ENCODE measurements at places on chromosomes 5 and 9.

DNA sequence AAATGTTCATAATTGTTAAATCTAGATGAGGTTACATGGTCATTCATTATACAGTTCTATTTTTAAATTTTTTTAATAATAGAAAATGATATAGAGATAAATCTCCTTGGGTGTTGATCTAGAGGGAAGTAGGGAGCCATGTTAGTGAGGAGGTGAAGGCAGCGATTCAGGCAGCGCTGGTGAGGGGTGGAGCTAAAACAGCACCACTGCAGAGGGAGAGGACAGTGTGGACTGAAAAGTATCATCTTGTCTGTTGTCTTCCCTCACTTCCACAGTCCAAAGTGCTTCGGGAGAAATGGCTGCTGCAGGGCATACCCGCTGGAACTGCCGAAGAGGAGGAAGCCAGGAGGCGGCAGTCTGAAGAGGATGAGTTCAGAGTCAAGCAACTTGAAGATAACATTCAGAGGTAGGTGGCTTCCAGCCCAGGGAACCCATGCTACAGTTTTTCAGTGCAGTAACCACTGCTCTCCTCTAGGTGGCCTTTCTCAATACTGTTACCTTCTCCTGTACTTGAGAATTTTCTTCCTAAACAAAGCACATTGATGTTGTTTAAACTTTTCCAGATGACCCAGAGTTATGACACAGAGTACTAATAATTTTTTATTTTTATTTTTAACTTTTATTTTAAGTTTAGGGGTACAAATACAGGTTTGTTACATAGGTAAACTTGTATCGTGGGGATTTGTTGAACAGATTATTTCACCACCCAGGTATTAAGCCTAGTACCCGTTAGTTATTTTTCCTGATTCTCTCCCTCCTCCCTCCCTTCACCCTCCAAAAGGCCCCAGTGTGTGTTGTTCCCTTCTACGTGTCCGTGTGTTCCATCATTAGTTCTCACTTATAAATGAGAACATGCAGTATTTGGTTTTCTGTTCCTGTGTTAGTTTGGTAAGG, 100.5 kb downstream of the PALM2AKAP2 start:
- DNase-seq = no peak

- no peak for DNase-seq
Observed at GRCh38 chr9:133770076-133770777, 32.1 kb upstream of the SARDH start.

DNA sequence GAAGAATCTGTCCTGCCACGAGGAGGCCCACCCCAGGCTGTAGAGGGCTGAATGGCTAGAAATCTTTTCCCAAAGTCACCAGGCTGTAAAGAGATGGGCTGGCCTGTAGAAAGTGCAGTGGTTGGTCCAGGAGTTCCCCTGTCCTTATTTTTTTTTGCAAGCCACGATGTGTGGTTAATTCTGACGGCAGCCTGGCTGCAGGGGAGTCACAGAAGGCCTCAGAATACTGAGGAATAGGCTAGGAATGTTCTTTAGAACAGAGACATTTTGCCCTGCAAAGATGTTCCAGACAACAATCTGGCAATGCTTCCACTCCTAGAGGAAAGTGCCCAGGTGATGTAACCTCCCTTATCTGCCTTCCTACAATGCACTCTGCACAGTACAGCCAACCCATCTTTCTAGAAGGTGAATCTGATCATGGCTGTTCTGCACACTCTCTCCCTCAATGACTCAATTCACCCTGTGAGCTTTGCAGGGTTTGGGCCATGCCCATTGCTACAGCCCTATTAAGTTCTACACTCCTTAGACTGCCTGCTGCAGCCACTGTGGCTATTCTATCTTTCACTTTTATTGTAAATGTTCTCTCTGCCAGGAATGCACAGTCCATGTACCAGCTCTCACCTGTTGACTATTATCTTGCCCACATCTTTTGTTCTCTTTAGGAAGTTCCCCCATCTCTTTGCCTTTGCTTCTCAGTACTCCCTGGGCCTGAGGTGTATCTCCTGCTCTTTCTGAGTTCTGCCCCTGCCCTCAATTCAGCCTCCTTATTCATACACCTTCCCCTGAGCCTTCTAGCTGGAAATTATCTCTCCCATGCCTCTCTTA, 377.8 kb upstream of the CLINT1 start:
- no peak for DNase-seq

- no peak for DNase-seq
Observed at GRCh38 chr5:174837919-174838902, 113.8 kb downstream of the MSX2 start.

GRCh38 chr9:130215341-130216119, 43.3 kb downstream of the NCS1 start:
- DNase-seq = no peak

- no peak for DNase-seq
Observed at GRCh38 chr5:130692770-130693169, 472.3 kb downstream of the HINT1 start.

DNA sequence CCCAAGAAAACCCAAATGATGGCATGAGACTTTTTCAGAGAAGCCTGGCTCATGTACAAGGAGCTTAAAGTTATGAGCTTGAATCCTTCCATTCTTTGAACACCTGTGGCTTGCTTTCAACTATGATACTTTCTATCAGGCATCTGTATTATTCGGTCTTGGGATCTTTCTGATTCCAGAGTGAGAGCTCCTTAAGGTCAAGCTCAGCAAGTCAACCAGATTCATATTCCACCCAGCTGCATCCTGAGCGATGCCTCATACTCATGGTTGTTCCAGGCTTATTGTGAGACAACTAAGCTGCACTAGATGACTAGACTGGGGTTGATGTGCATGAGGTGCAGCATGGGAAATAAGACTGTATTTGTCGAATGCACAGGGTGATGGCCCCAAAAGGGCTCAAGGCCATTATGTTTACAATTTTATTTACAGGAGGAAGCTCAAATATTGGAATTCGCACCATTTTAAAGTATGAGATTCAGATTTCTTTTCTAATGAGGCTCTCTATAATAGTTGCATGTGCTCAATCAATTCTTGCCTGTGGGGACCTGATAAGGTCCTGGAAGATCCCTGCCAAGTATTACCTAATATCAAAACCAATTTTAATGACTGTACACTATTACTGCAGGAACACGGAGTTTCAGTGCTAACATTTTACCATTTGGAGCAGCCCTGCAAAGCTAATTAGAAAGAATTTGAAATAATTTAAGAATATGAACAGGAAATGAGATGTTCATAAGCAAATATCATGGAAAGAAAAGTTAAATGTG, 453.8 kb downstream of the SEMA5A start:
- DNase-seq = no peak

DNA sequence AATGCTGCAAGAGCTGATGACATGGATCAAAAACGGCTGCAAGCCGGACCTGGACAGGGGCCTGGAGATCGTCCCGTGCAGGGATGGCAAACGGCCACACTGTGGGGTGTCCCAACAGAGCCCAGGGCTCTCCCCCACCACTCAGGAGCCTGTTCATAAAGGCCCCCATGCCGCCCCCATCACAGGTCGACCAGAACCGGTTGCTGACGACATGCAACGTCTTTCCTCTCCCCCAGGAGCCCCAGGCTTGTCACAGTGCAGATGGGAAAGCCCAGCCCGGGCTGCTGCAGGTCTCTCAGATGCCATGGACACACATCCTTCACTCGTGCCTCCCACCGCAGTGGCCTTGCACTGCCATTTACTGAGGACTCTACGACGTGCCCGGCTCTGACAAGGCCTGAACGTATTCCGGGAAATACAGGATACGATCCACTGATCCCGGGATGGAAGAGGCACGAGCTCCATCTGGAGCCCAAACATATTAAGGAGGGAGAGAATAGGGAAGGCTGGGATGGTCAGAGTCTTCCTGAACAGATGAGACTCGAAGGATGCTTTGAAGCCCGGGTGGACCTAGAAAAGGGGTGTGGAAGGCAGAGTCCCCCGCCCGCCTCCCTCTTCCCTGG, 76.5 kb upstream of the SARDH start:
- DNase-seq = no peak

DNA sequence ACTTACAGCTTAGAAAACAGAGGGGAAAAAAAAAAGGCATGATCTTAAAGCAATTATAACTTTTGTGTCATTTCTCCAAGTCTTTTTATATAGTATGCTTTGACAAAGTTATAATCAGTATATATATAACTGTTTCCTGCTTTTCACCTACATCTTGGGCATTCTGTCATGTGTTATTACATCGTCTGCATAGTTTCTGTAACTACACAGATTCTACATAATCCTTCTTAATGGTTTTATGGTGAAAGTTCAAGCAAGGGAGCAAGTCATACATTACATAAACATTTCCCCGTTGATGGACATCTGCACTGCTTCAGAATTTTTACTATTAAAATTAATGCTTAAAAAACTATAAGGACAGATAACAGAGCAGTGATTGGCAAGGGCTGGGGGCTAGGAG, 12.1 kb downstream of the FEM1C start:
- DNase-seq = no peak

DNA sequence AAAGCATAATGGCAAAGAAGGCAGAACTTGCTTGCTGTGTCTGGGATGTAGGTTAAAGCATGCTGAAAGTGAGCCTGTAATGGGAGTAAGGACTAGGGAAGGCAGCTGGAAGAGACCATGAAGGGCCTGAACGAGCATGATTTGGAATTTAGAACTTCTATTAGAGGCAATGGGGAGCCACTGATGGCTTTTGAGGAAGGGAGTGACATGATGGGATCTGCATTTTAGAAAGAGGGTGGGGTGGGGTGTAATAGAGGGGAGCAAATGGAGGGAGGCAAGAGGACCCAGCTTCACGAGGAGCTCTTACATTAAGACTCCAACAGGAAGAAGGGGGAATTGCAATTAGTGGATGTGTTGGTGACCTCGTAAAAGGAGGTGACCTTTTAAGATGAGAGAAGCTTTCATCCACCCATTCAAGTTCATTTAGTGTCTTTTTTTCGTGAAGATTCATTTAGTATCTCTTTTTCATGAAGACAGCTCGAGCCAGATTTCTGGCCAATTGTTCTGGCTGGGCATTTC, 13.6 kb upstream of the GABRP start:
- DNase-seq = no peak

DNA sequence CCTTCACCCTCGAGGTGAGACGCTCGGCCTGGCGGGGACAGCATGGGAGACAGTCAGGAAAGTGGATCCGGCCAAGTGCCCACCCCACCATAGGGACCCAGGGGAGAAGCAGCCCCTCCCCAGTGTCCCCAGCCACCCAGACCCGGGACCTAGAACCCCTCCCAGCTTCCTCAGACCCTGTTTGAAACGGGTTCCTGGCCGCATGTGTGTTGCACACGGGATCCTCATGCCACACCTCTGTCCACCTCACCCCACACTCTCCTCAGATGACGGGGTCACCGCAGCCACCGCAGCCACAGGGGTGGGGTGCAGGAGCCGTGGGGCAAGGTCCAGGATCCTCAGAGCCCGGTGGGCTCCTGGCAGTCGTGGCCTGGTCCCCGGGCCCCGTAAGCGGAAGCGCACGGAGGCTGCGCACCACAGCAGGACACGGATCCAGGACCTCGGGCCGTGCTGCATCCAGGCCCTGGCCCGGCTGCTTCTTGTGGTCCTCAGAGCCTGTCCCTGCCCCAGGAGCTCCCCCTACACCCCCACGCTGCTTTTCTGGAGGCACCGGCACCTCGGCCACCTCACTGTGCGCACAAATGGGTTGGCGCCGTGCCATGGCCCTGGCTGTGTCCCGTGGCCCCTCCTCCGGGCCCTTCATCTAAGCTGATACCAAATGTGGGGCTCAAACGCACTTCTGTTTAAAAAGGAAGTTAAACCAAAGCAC, 15.3 kb downstream of the TERT start:
- DNase-seq = no peak

DNA sequence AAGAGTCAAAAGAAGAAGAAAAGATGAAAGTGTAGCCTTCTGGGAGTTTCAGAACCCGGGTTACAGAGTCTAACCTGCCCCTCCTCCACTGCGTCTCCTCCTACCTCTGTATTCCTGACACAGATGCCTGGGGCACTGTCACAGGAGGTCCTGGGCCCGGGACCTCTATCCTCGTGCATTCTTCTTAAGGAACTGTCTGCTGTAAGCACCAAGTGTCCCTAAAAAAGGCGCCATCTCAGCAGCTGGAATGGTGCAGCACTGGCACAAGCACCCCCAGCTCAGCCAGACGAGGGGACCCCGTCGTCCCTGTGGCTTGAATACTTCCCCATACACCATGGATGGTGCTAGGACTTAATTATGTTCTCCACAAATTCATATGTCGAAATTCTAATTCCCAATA, 35.8 kb upstream of the MVB12B start:
- DNase-seq = no peak

GRCh38 chr9:17613758-17614157, 34.9 kb downstream of the SH3GL2 start:
- no peak for DNase-seq

DNA sequence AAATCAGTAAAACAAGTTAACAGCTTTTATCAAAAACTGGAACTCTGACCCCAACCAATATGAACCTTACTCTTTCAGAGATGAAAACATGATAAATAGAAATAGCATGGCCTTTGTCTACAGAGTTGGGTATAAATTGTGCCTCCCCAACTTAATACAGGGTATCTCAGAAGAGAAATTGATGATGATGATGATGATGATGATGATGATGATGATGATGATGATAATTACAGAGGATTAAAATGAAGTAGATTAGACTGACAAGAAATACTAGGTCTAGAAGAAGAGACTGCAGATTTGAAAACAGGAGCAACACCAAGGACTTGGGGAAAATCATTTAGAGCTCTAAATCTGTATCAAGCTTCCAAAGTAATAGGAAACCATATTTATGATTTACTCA, 27.1 kb downstream of the PFDN1 start:
- no peak for DNase-seq

- DNase-seq = no peak
Observed at GRCh38 chr5:159050316-159051143, 49.2 kb downstream of the EBF1 start.

GRCh38 chr5:11681796-11682195, 222.4 kb downstream of the CTNND2 start:
- DNase-seq = no peak

GRCh38 chr9:8600914-8601680, 801.5 kb upstream of the DMAC1 start:
- no peak for DNase-seq

DNA sequence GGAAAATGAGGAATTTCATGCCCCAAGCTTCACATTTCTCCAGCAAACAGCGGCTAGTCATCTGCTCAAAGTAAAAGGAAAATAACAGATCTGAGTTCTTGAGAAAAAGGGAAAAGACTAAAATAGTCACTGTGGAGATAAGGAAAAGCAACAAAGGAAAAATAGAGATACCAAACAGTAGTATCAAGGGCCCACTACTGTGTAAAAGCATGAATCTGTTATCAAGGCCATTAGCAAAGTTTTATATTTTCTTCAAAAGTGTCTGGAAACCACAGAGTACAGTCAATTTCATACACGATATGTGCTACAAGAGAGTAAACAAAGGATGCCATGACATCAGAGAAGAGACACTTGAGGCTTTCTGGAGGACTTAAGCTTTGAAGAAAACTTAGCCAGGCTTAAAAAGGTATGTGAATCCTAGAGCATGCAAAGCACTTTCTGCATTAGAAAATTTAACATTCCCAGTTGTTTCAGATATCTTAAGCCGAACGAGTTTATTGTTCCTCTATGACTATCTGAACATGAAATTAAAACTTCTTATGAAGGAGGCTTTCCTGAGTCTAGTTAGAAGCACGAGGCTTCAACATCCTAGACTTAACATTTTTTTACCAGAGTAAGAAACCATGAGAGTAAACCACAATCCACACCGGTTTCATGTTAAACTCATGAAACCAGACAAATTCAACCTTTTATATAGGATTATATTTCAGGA, 1.2 kb downstream of the TTC33 start:
- DNase-seq = no peak
